CD8-positive, alpha-beta memory T cell (primary cell): ENCODE measurements at places on chromosomes 16 and 17. TPM values are rescaled to one million over a fixed set of nuclear protein-coding genes. Genes with fewer than 3 reads are reported as not detected.

The FLCN gene
- total RNA-seq: 26.9 TPM

- no peaks in the 10 kb centered on the region for H3K4me1 ChIP-seq
- H3K27ac ChIP-seq: no peak overlapping the region
- no peaks in the 10 kb centered on the region for H3K27me3 ChIP-seq
- DNase-seq: no peak
- H3K36me3 ChIP-seq: no peaks in the 10 kb centered on the region
- H3K4me3 ChIP-seq: no peak overlapping the region
Measured at GRCh38 chr16:82761236-82761635, 134.5 kb downstream of the CDH13 start.

GRCh38 chr17:13776027-13776551, 174.4 kb upstream of the HS3ST3A1 start:
- no peaks in the 10 kb centered on the region for H3K36me3 ChIP-seq
- no peak for DNase-seq
- no peaks in the 10 kb centered on the region for H3K4me1 ChIP-seq
- no peaks in the 10 kb centered on the region for H3K27me3 ChIP-seq
- no peak overlapping the region for H3K27ac ChIP-seq

DNA sequence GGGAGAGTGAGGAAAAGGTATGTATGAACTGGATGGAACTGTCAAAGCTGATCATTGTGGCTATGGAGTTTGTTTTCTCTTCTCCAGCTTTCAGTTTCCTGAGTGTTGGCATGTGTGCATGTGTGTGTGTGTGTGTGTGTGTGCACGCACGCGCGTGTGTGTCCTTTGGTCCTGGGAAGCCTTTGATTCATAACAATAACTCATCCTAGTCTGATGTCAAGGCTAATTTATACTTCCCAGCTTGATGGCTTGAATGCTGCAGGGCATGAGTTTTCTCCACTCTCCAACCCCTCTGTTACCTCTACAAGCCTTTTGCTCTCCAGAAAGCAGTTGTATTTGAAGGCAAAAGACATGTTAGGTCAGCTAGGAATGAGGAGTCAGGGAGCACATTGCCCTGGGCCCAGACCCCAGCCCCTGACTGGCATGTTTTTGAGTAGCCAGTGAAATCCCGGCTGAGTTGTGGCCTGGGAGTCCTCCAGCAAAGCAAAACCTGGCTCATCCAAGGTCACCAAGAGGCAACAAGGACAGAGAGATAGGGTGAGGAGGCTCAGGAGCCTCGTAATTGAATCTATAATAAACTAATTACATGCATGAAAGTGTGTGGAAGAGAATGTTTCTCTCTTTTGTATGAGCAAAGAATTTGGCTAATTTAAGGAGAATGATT, 8.9 kb upstream of the CDC42EP4 start:
- no peaks in the 10 kb centered on the region for H3K36me3 ChIP-seq
- no peak overlapping the region for H3K27ac ChIP-seq
- H3K4me1 ChIP-seq: no peaks in the 10 kb centered on the region
- no peaks in the 10 kb centered on the region for H3K27me3 ChIP-seq
- no peak overlapping the region for H3K4me3 ChIP-seq

DNA sequence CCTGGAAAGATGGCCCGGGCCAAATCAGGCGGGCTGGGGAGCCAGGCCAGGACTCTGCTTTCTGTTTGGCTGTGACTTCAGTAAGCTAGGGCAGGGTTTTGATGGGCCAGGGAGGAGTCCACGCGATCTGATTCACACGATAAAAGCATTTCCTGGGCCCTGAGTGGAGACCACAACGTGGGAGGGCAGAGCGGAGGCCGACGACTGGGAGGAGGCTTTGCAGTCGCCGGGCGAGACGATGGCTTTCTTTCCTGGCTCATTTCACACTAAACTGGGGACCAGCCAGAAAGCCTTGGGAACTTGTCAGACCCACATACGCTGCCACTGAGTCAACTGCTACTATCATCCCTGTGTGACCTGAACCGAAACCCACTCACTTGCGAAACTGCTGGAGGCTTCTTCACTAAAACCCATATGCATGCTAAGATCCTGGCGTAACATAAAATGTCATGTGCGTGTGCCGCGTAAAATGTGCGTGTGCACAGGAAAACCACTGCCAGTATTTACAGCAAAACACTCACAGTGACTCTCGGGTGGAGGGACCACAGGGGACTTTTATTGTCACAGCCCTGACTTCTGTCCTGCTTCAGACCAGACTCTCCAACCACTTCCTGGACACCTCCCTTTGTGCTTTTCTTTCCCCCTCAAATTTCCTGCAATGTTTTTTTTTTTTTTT, 14.2 kb upstream of the RHBDF2 start:
- H3K27ac ChIP-seq: peak overlapping the region; percentile 54
- peaks cover 60% of the 10 kb centered on the region for H3K4me1 ChIP-seq
- H3K27me3 ChIP-seq: no peaks in the 10 kb centered on the region
- no peaks in the 10 kb centered on the region for H3K36me3 ChIP-seq

GRCh38 chr16:73015612-73016487, 32.1 kb downstream of the ZFHX3 start:
- no peaks in the 10 kb centered on the region for H3K36me3 ChIP-seq
- no peak overlapping the region for H3K4me3 ChIP-seq
- no peak overlapping the region for H3K27ac ChIP-seq
- H3K27me3 ChIP-seq: no peaks in the 10 kb centered on the region
- H3K4me1 ChIP-seq: no peaks in the 10 kb centered on the region

The BAHCC1 gene
- total RNA-seq: not detected

DNA sequence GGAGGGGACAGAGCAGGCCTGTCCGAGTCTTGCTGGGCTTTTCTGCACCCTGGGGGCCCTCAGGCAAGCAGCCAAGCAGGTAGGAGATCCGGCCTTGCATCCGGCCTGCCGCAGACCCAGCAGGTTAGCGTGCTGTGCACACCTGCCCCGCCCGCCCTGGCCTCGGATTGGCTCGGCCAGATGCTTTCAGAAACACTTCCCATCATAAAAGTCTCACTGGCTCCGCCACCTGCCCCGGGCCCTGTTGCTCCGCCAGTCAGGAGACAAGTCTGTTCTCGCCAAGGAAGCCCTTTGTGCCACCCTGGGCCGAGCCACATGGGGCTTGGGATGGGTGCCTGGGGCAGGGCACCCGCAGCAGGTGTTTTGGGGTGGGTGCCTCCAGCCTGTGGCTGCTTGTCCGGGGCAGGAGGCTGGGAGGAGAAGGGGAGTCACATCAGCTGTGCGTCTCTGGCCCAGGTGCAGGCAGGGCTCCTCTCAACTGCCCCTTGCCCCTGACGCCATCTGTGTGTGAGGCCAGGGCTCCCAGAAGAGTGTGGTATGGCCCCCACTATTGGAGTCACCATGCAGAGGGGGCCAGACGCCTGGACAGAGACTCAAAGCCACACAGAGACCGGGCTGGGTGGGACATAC, 228.2 kb upstream of the GSE1 start:
- H3K4me3 ChIP-seq: no peak overlapping the region
- H3K4me1 ChIP-seq: no peaks in the 10 kb centered on the region
- H3K27ac ChIP-seq: no peak overlapping the region
- H3K27me3 ChIP-seq: no peaks in the 10 kb centered on the region

The NOMO2 gene
- 85.8 TPM for total RNA-seq

The ERCC4 gene
- 15.6 TPM for total RNA-seq

DNA sequence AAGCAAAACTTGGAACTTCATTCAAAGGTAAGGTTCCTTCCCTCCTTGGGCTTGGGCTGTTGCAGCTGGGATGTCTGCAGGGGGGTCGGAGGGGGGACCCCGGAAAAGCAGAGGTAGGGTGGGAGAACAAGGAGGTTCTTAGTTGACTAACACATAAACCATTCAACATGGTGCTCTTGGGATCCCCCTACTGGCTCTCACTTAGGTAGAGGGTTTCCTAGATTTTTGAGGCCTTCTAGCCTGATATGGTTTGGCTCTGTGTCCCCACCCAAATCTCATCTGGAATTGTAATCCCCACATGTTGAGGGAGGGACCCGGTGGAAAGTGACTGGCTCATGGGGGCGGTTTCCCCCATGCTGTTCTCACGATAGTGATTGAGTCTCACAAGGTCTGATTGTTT, 93.9 kb downstream of the RGS9 start:
- no peaks in the 10 kb centered on the region for H3K27me3 ChIP-seq
- no peak for DNase-seq
- no peak overlapping the region for H3K4me3 ChIP-seq
- H3K4me1 ChIP-seq: peaks cover 21% of the 10 kb centered on the region
- no peak overlapping the region for H3K27ac ChIP-seq
- no peaks in the 10 kb centered on the region for H3K36me3 ChIP-seq

DNA sequence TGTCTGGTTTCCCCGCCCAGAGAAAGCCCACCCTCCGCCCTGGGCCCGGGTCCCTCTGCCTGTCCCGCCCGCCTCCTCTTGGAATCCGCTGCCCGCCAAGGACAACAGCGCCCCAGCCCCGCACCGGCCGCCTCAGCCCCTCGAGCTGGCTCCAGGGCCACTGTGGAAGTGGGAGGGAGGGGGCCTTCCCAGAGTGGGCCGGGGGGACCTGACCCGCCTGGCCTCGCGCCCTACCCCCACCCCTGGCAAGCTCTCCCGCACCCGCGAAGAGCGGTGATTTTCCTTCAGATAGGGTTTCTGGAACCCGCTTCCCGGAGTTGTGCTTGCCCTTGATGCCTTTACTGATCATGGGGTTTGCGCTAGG, 2.3 kb upstream of the CBX8 start:
- no peak overlapping the region for H3K27ac ChIP-seq
- no peak for DNase-seq
- peaks cover 65% of the 10 kb centered on the region for H3K27me3 ChIP-seq
- peaks cover 65% of the 10 kb centered on the region for H3K4me1 ChIP-seq

The NPW gene
- 9.4 TPM for total RNA-seq

GRCh38 chr17:69268543-69269014, 40.0 kb upstream of the ABCA10 start:
- no peaks in the 10 kb centered on the region for H3K27me3 ChIP-seq
- H3K36me3 ChIP-seq: no peaks in the 10 kb centered on the region
- H3K27ac ChIP-seq: no peak overlapping the region
- DNase-seq: no peak

DNA sequence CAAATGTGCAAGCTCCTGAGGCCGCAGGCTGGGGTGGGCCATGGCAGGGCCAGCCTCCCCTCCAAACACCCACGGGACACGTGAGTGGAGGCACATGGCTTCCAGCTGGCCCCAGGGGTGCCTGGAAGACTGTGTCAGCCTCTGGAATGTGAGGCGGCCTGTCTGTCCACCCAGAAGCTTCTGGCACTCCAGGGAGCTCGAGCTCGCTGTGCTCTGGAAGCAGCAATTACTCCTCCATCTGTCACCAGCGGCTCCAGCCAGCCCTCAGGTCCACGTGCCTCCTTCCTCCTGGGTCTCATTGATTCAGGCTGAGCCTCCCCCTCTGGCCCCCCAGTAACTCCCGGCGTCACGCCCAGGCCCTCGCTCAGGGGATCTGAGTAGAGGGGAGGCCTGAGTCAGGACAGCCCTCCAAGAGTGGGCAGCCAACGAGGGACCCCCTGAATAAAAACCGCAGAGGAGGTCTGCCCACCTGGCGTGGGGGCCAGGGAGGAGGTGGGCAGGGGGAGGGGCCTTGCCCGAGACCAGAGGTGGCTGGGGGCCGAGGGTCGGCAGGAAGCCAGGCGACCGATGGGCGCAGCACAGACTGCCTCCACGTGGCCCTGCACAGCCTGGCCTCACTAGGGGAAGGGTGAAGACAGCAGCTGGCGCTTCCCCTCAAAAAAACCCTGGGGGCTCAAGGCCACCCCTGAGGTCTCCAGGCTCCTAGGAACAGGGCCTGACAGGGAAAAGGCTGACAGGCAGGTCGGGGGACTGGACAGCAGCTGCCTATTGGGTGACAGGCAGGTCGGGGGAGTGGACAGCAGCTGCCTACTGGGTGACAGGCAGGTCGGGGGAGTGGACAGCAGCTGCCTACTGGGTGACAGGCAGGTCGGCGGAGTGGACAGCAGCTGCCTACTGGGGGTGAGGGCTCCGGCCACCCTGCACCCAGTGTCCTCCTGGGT, 11.9 kb downstream of the PIEZO1 start:
- no peak for DNase-seq
- peak overlapping the region; percentile 75 for H3K27ac ChIP-seq
- no peaks in the 10 kb centered on the region for H3K27me3 ChIP-seq
- H3K4me3 ChIP-seq: no peak overlapping the region
- peaks cover 38% of the 10 kb centered on the region for H3K4me1 ChIP-seq

The CDYL2 gene
- total RNA-seq: 40.6 TPM

DNA sequence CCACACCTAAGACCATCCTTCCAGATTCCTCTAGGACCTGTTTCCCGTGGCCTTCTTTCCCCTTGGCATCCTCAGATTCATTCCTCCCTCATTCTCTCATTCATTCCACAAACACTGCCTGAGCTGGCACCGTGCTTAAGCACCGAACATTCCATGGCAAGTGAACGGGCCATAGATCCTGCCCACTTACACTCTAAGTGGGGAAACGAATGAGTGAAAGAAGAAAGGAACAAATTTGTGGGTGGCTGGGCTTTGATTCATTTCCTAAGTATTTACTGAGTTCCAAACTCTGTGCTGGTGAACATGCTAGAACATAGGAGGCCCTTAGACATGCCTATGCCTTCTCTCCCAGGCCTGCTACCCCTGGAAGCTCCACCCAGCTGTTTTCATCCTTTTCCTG, 30.0 kb downstream of the SRCIN1 start:
- H3K27ac ChIP-seq: no peak overlapping the region
- no peak overlapping the region for H3K4me3 ChIP-seq
- H3K36me3 ChIP-seq: no peaks in the 10 kb centered on the region
- DNase-seq: no peak
- peaks cover 85% of the 10 kb centered on the region for H3K27me3 ChIP-seq
- peaks cover 5% of the 10 kb centered on the region for H3K4me1 ChIP-seq

DNA sequence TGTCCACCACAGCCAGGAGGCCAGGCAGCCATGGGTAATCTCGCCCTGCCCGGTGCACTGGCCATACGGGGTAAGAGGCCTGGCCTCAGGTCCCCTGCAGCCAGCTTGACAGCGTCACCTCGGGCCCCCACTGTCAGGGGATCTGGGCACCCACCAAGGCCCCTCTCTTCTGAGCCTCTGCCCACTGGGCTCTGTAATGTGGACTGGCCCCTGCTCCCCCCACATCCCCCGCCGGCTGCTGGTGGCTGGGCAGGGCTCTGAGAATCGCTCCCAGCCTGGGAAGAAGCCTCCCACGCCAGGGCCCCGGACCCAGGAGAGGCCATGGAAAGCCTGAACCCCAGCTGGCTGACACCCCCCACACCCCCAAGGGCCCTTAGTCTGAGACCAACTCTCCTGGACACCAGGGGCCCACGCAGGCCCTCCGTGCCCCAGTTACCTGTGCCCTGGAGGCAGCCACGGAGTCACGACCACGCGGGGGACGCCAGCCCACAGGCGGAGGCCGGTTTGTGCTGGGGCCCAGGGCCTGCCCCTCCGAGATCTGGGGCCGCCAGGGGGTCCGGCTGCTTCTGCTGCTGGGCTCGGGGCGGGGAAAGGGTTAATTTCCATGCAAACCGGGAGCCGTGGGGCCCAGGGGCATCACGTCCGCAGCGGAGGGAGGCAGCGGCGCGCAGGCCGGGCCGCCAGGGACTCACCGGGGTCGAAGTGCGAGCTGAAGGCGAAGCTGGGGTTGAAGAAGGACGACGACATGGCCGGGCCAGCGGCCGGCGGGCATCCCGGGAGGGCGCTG, at the start of gene PVALEF:
TSS of gene PVALEF (plus strand) at position 262 of the 787 bp plus-strand sequence. CDS start 15,720 bp downstream, outside the sequence.
- DNase-seq: no peak
- peaks cover 9% of the 10 kb centered on the region for H3K27me3 ChIP-seq
- no peak within 1 kb of the TSS for H3K4me3 ChIP-seq

GRCh38 chr16:87077750-87078127, 239.5 kb downstream of the C16orf95 start:
- no peak overlapping the region for H3K4me3 ChIP-seq
- H3K27me3 ChIP-seq: no peaks in the 10 kb centered on the region
- no peak for DNase-seq
- H3K36me3 ChIP-seq: no peaks in the 10 kb centered on the region
- H3K4me1 ChIP-seq: no peaks in the 10 kb centered on the region
- no peak overlapping the region for H3K27ac ChIP-seq

The LUC7L gene
- 80.0 TPM for total RNA-seq
